ENCODE measurements at places on chromosomes 11 and 22.

DNA sequence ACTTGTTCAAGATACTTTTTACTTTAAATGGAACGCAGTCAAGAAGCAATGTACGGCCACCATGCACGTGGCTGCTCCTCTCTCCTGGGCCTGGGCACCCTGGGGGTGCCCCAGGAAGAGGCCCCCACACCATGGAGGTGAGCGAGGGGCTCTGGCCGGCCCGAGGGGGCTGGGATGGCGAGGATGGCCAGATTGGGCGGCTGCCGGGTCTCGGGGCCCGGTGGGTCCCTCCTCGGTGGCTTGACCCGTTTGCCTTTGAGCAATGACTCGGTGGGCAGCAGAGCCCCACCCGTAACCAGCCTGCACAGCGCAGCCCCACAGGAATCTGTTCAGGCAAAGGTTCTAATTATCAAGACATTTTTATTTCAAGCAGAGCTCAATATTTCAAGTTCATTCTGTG, 167.4 kb downstream of the BRD1 start:
- DNase-seq, result no peak

- no peak for DNase-seq
Observed at GRCh38 chr22:39055658-39056057, 15.0 kb downstream of the APOBEC3F start.

DNA sequence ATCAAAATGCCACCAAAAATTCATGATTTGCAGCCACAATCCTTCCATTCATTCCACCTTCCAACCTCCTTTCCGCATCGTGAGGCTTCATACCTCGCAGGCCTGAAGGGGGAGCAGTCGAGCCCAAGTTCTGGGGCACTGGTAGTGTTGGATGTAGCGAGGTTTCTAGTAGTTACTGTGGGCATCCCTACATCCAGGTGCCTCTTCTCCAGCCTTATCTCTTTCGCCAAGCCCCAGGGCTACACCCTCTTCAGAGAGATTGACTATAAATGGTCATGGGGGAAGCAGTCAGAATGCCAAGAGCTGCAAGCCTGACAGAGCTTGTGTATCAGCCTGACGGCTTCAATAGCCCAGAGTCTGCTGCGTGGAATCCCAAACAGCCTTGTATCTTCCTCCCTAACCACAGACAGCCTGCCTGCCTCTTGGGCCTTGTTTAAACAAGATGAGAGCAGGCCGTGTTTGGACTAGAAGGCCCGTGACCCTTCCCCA, 28.9 kb downstream of the CLMP start:
- DNase-seq, result no peak

DNA sequence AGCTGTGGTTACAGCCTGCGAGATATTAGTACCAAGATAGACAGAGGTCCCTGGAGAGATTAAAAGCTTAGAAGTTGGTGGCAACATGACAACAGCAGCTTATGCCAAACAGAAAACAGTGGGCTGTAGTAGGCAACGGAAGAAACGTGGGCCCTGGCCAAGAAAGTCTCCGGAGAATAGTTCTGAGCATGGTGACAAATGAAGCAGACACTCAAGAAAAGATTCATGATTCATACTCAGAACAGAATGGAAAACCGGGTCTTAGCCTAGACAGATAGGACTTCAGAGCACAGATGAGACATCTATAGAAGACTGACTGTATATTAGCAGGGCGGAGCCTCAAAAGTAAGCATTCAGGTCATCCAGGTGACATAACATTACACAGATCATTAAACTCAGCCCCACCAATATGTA, 727.4 kb downstream of the ETS1 start:
- DNase-seq, result no peak

DNA sequence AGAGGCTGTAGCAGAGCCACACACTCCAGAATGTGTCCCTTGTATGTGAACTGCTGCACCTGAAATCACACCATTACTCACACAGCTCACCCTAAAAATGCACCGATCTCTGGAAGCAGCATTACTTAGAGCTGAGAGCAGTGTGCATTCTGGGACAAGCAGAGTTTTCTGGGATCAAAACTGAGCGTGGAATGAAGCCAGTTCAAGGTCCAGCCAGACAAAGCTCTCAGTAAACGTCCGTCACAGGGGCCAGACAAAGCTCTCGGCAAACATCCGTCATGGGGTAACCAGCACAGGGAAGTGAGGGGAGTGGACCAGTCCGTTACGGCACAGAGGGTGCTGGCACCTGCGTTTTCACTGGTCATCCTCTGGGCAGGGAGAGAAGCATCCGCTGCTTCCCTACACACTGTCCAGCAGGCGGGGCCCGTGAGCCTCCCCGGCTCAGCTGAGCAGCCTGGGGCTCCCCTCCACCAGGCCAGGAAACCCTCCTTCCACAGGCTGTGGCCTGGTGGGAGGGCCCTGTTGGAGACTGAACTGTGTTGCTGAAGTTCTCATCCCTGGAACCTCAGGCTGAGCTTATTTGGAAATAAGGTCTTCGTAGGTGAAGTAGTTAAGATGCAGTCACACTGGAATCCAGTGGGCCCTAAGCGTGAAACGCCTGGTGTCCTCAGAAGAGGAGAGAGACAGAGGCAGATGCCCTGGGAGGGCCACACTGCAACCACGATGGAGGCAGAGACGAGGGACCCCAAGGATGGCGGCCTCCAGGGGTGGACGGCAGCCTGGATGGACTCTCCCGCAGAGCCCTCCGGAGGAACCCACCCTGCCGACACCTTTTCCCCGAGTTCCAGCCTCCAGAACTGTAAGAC, 883.9 kb downstream of the BRD1 start:
- no peak for DNase-seq

- DNase-seq, result no peak
Observed at GRCh38 chr11:14826600-14826999, 65.4 kb downstream of the CYP2R1 start.
